ENCODE measurements at places on chromosomes 7 and 10.
A peak's percentile ranks its signal among the peaks of the same experiment; 100 is the strongest.

GRCh38 chr7:100966542-100967291 lies 2.6 kb upstream of the MUC12 start:
- DNase-seq, result no peak

DNA sequence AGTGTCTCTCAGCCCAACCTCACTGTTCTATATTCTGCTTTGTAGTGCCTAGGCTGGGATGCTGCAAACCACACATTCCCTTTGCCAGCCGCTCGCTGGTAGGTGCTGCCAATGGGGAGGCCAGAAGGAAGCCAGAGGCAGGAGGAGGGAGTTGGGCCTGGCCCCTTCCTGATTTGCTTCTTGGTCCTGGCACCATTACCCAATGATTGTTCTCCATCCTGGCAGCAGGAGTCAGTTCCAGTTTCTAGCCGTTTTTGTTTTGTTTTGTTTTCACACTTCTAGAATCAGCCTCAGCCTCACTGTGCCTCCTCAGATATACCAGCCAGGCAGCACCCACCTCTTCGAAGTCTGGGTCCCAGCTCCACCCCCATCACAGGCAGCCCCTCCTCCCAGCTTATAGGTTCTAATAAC lies 27.4 kb upstream of the LOXL4 start:
- DNase-seq, result no peak

GRCh38 chr10:125264091-125264490 lies 103.7 kb upstream of the CTBP2 start:
- DNase-seq, result no peak

GRCh38 chr7:127900732-127901685 lies 130.2 kb downstream of the LRRC4 start:
- no peak for DNase-seq

- DNase-seq, result no peak
Measured at GRCh38 chr7:41824284-41824683, 121.4 kb upstream of the INHBA start.

- DNase-seq, result no peak
Measured at GRCh38 chr10:42112331-42113157, 525.8 kb downstream of the ZNF33B start.

DNA sequence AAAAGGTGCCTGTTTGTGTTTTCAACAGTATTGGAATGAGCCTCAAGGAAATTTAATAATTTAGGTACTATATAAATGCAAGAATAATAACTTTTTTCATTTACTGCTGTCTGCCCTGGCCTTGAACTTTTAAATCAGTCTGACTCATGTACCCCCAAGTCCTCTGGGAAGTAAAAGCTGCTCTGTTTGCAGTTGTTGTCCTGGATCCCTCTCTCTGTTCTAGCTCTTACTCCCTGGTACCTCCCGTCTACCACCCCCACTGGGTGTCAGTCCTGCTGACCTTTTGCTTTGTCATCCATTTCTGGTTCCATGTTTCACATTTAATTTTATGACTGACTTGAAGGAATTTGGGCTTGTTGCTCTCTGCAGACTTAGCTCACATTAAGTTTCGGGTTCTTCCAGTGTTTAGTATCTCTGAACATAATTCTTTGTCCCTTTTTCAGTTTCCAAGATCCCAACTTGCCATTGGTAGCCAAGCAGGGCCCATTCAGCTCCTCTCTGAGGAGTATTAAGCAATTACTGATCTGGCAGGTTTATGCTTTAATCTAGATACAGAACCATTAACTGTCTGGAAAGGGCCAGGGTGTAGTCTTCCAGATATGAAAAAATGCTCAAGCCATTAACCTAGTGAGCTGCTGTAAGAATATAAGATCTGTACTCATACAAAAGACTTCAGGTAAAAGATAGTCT lies 208.7 kb upstream of the FAM3C start:
- no peak for DNase-seq

DNA sequence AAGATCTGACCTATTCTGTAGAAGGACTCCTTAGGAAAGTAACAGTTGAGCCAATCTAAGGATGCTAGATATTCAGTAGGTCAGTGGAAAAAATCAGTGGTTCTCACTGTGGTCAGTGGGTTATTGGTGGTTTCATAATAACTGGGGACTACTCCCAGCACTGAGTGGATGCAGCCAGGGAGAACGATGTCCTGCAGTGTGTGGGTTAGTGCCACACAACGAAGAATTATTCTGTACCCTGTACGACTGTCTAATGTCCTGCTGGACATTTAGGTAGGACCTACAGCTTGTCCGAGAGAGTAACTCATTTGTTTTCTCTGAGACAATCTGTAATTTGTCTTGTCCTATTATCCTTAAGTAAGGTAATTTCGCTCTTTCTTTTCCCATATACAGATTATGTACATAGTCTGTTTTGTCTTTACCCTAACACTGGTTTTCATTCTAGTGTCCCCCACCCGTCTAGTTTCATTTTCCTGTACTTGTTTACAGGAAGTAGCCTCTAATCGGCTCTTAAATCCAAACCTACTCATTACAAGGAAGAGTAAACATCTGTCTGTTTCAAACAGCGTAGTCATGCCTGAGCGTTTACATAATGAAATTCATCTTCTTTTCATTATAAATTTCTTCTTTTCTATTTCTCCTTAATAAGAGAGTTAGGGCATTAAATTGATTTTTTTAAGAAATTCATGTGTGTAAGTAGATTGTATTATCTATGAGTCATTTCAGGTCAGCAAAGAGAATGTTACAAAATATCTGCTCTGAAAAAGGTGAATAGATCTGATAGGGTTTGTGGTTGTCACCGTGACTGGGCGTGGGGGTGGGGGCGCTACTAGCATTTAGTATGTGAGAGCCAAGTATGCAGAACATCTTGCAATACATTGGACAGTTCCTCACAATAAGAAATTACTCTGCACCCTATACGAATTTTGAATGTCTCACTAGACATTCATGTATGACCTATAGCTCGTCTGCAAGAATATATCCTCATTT lies 8.3 kb upstream of the ZC3HAV1L start:
- peak; percentile 59 for DNase-seq

DNA sequence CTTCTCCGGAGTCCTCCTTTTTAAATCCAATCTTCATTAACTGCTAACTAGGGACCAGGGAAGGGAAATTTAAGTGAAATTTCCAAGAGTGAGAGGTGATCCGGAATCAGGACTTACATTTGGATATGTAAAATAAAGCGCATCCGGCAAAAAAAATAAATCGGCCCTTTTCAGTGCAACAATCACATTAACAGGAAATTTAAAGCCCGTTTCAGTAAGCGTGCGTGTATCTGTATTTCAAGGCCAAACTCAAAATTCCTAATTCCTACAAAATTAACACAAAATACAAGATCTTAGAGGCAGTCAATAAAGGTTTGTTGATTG lies 771 bp downstream of the DNAJC9 start:
- no peak for DNase-seq

GRCh38 chr10:125144693-125145623 lies 15.4 kb downstream of the CTBP2 start:
- DNase-seq, result no peak

- no peak for DNase-seq
Measured at GRCh38 chr7:90209776-90210175, 1.8 kb upstream of the STEAP2 start.

DNA sequence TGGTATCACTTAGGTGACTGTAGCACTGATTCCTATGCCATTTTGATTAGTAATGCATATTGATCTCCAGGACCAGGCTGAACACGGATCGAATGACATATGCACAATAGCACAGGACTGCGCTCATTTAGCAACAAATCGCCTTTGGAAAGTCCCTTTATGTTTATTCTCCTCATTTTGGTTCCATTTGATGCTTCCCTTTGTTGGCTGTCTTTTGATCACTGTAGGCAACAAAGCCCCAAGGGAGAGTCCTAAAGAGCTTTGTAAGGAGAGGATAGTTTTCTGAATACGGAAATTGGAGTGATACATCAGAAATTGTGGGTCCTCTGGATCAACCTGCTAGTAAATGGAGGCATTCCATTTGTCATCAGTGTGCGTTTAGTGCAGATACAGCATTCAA lies 1111.4 kb downstream of the SORCS1 start:
- DNase-seq, result no peak

DNA sequence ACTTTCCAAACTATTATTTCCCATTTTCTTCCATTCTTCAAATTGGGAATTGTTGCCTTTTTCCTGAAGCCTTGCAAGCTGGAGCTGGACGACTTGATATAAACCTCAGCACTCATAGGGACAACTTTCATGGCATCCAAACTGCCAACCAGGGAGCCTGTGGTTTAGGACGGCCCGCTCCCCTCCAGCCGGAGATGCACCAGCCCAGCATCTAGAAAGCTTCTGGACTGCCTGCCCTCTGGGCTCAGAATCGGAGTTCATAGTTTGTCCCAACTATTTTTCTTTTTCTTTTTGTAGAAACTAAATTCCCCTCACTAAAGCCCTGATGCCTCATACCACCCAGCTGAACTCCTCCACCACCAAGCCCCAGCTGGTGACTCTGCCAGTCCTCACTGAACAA lies 200.3 kb downstream of the DNAJB6 start:
- DNase-seq, result no peak

DNA sequence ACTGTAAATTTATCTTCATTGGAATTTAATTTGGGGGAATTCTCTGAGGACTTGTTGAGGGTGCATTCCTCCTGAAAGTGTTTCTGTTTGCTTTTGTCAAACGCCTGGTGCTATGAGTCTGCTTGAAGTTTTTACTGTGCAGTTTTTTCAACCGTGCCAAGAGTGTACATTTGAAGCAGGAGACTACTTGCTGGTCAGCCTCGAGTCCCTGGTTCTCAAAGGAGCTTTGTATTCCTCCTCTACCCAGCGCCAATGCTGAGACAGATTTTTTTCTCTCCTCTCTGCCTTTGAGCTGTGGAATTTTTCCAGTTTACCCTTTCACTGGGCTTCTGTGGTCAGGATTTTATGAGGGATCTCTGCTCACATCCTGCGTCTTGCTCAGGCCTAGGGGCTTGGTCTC lies 62.1 kb downstream of the NPY start:
- no peak for DNase-seq

GRCh38 chr7:130957137-130957513 lies 223.1 kb upstream of the KLF14 start:
- no peak for DNase-seq

- DNase-seq, result no peak
Measured at GRCh38 chr10:110867807-110868465, 3.8 kb upstream of the PDCD4 start.

DNA sequence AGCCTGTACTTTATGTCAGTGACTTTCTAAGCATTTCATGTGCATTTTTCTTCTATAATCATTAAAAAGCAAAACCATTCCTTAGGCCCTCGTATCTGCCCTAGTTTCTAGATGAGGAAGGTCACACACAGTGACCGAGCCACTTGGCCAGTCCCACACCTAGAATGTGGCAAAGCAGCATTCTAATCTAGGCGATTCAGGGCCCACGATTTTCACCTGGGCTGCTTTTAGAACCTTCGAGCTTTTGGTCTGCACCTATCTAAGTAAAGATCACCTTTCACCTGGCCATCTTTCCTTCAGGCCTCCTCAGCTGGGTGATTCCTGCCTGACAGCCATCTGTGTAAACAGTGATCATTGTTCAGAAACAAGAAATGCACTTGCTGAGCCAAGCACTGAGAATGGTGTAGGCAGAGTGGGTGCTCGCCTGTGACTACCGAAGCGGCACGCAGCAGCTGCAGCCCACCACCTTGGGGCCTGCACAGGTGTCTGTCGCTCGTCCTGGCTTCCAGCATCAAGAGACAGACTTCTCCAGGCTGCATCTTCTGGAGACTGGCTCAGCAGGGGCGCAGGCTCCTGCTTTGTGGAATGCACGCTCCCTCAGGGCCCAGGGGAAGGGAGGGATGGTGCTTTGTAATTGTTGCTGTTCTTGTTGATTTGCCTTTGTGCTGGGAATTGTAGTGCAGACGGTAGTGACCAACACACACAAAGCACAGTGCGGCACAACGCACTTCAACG lies 149.0 kb upstream of the INSYN2A start:
- DNase-seq, result no peak

GRCh38 chr10:31645786-31646185 lies 282.8 kb downstream of the ARHGAP12 start:
- DNase-seq, result no peak

GRCh38 chr10:68348265-68348741 lies 15.6 kb upstream of the PBLD start:
- DNase-seq, result no peak

GRCh38 chr7:118590107-118590506 lies 365.6 kb downstream of the ANKRD7 start:
- DNase-seq, result no peak

DNA sequence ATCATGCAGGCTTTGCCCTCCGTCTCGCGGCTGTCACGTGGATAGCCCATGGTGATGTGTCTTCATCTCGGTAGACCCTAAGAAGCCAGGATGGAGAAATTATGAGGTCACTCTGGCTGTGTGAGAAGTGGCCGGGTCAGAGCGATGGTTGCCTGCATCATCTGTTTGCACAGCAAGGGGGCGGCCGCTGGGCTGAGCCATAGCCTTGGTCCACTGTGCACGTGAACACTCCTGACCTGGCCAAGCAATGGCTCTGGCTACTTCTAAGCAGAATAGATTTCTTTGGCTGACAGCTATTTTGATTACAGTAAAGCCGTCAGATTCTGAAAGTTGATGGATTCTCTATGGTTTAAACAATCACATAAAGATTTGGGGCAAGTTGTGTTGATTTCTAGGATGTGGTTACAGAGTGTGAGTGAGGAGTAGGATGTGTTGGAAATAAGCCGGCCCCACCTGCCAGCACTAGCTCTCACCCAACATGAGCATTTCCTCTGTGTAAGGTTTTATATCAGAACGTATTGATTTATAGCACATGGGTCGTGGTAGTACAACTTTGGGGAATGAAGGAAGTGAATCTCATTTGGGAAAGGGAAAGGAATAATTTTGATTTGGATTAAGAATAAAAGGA lies 214.4 kb upstream of the GPR26 start:
- DNase-seq, result no peak

- DNase-seq, result no peak
Measured at GRCh38 chr10:77285529-77286182, 352.0 kb downstream of the KCNMA1 start.

DNA sequence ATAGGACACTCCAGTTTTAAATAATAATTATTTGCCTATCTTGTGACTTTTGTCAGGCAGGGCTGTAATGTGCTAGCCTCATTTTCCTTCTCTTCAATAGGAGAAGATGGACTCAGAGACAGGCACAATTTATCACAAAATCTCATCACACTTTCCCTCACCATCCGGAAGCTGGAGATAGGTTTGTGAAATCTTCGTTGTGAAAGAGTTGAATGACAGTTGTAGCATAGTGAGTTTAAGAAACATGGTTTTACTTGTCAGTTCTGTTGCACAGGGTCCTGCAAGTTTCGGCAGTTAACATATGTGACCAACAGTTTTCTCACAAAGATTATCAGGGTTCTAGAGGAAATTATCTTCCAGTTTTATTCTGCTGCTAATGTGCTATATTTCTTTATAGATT lies 37.7 kb upstream of the MAP3K8 start:
- DNase-seq, result no peak
